Upper lobe of right lung (tissue), 1 donor: ENCODE measurements at places on chromosomes 1 and 21. TPM values are rescaled to one million over a fixed set of nuclear protein-coding genes. Genes with fewer than 3 reads are reported as not detected.

GRCh38 chr1:40824591-40825434, 37.4 kb downstream of the CITED4 start:
- H3K36me3 ChIP-seq = no peaks in the 10 kb centered on the region
- H3K27me3 ChIP-seq = no peaks in the 10 kb centered on the region
- no peak overlapping the region for H3K27ac ChIP-seq

DNA sequence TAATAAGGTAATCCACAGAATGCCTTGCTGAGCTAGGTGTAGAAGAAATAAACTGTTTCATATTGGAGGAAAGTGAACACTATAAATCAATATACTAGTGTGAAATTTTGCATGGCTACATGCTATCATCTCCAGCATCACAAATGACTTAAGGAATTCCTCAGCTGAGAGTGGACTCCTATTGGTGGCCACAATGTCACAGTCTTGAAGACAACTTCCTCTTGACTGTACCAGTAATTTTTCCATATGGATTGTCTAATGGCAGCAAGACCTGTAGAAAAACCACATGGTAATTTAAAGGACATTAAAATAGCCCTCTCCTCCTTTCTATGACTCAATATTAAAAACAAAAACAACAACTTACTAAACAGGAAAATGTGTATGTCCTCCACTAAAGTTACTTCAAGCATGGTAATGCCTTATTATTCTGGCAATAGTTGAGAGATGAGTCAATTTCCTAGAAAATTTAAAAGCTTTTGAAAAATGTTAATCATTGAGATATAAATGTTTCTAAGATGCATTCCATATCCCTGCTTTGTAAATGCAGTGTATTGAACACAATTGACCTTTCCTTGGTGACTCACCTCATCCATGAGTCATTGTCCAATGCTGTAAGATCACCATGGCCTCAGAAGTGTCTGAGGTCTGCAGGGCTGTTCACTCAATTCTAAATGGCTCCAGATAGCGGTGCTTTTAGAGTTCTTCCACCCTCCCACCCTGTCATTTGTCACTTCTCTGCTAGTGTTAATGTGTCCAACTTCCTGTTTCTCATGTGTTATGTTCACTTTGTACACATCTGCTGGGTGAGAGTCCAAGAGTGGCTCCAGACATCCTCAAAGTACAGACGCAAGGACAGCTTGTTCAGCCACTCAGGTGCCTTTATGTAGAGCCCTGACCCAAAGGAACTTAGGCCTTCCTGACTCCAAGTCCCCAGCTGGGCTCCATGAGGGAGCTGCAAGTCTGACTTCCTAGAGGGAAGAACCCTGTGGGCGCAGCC, 32.8 kb upstream of the DNASE2B start:
- no peak overlapping the region for H3K4me3 ChIP-seq
- no peak for DNase-seq
- H3K27me3 ChIP-seq = no peaks in the 10 kb centered on the region
- no peaks in the 10 kb centered on the region for H3K36me3 ChIP-seq

DNA sequence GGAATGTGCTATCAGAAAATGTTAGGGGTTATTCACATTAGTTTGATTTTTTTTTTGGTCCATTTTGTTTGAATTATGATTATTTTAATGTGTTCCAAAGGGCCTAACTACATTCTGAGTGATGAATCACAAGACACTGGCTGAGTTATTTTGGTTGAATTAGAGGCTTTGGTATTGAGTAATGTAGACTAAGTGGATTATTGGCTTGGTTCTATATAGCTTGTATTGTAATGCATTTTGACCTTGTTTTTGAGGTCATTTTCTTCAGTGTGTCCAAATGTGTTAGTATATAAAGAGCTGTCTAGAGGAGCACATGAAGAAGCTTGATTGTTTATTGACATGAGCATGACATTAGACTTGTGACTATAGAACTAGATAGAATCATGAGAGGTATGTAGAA, 3.4 kb downstream of the ZNF326 start:
- peaks cover 5% of the 10 kb centered on the region for H3K36me3 ChIP-seq
- H3K27ac ChIP-seq = no peak overlapping the region
- H3K4me3 ChIP-seq = no peak overlapping the region
- no peaks in the 10 kb centered on the region for H3K27me3 ChIP-seq
- H3K4me1 ChIP-seq = peaks cover 17% of the 10 kb centered on the region
- DNase-seq = no peak

GRCh38 chr1:53463961-53464899, 5.0 kb downstream of the DMRTB1 start:
- DNase-seq = no peak
- H3K27me3 ChIP-seq = no peaks in the 10 kb centered on the region
- no peak overlapping the region for H3K4me3 ChIP-seq
- H3K4me1 ChIP-seq = no peaks in the 10 kb centered on the region
- no peaks in the 10 kb centered on the region for H3K36me3 ChIP-seq

GRCh38 chr1:7572654-7573152, 198.4 kb upstream of the VAMP3 start:
- no peak for DNase-seq
- no peaks in the 10 kb centered on the region for H3K36me3 ChIP-seq
- H3K27ac ChIP-seq = no peak overlapping the region
- no peaks in the 10 kb centered on the region for H3K27me3 ChIP-seq

DNA sequence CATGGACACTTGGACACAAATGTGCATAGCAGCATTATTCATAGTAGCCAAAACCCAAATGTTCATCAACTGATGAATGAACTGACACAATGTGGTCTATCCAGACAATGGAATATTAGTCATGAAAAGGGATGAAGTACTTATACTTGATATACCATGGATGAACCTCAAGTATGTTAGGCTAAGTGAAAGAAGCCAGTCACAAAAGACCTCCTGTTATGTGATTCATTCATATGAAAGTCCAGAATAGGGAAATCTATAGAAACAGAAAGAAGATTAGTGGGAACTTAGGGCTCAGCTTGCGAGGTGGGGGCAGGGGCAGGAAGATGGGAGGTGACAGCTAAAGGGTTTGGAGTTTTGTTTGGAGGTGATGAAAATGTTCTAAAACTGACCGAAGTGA, 7.4 kb downstream of the KCNE1 start:
- no peaks in the 10 kb centered on the region for H3K4me1 ChIP-seq
- H3K27ac ChIP-seq = no peak overlapping the region
- no peak overlapping the region for H3K4me3 ChIP-seq
- DNase-seq = no peak

- DNase-seq = no peak
- H3K36me3 ChIP-seq = no peaks in the 10 kb centered on the region
- H3K4me3 ChIP-seq = no peak overlapping the region
- peaks cover 4% of the 10 kb centered on the region for H3K27me3 ChIP-seq
- no peaks in the 10 kb centered on the region for H3K4me1 ChIP-seq
These were observed 38.5 kb downstream of the HUNK start for GRCh38 chr21:31911138-31911907.

DNA sequence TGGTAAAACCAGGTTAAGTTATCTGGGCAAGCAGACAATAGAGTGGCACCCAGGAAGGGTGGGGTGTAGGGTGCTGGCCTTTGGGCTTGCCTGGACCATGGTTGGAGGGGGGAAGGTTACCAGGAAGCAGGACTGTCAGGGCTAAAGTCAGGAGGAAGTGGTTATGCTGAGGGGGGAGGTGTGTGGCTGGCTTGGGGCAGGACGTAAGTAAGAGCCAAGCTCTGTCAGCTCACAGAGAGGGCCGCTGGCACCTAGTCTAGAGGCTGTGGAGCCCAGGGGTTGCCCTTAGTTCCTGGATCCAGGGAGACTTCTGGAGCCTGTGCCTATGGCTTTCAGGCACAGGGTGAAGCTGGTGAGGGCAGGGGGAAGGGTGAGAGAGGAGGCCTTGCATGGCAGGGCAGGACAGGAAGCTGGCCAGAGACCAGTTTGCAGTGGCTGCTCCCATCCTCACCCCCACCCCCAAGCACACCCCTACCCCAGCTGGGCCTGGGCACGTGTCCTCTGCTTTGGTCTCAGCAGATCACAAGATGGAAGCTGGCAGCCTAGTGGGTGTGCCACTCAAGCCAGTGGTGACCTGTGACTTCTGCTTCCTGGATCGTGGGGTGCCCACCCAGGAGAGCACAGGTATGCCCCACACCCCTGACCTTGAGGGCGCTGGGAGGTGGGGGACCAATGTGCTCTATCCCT, 20.5 kb upstream of the SMYD3 start:
- H3K4me1 ChIP-seq = no peaks in the 10 kb centered on the region
- no peak overlapping the region for H3K4me3 ChIP-seq
- H3K27ac ChIP-seq = no peak overlapping the region
- no peaks in the 10 kb centered on the region for H3K36me3 ChIP-seq
- no peak for DNase-seq
- H3K27me3 ChIP-seq = no peaks in the 10 kb centered on the region

GRCh38 chr1:156497743-156498431, 2.7 kb downstream of the MEF2D start:
- peaks cover 74% of the 10 kb centered on the region for H3K4me1 ChIP-seq
- H3K36me3 ChIP-seq = peaks cover 7% of the 10 kb centered on the region
- peak overlapping the region; percentile 94 for H3K4me3 ChIP-seq
- peak; percentile 26 for DNase-seq
- no peaks in the 10 kb centered on the region for H3K27me3 ChIP-seq
- H3K27ac ChIP-seq = peak overlapping the region; percentile 6

GRCh38 chr1:75233302-75233929, 99.2 kb downstream of the LHX8 start:
- no peaks in the 10 kb centered on the region for H3K36me3 ChIP-seq
- no peak overlapping the region for H3K4me3 ChIP-seq
- H3K27me3 ChIP-seq = no peaks in the 10 kb centered on the region
- H3K4me1 ChIP-seq = no peaks in the 10 kb centered on the region
- H3K27ac ChIP-seq = no peak overlapping the region

DNA sequence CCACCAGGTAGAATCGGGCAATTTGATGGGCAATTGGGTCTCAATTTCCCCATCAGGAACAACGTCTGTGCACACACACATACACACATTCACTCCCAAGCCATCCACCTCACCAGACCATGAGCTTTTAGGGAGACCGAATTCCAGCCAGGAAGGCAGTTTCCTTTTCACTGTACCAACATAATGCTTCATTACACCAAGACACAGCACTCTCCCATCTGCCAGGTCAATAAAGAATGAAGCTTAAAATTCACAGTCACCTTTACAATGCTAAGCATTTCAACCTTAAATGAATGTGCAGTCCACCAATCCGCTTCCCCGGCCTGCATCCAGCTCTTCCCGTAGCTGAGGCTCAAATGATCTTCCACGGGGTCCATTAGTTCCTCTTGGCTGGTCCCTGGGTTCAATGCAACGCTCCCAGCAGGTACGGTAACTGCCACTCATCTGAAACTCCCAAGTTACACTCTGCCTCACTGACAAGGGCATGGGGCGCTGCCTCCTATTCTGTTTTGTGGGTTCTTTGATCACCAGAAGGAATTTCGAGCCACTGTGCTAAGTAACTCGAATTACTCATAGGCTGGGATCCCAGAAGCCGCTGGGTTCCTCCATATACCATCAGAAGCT, 105.0 kb downstream of the SIM2 start:
- no peak overlapping the region for H3K27ac ChIP-seq
- no peak overlapping the region for H3K4me3 ChIP-seq
- H3K27me3 ChIP-seq = no peaks in the 10 kb centered on the region
- no peaks in the 10 kb centered on the region for H3K4me1 ChIP-seq

DNA sequence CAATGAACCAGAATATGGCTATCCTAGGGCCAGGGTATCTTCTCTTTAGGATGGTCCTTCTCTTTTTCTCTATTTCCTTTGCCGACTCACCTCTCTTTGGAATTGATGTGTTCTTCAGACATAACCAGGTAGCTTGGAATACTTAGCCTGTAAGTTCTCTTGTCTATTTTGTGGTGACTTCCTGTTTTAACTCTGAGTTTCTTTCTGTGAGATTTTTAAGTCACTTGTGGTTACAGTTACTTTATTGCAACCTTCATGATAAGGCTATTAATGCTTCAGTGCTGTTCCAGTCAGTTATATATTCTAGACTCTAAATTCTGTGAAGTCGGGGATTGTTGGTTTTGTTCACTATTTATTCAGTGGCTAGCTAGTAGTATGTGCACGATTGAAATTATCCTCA, 46.2 kb downstream of the DISP1 start:
- no peak for DNase-seq
- H3K27me3 ChIP-seq = no peaks in the 10 kb centered on the region
- no peak overlapping the region for H3K4me3 ChIP-seq
- H3K4me1 ChIP-seq = no peaks in the 10 kb centered on the region

- DNase-seq = peak; percentile 86
- no peaks in the 10 kb centered on the region for H3K27me3 ChIP-seq
- no peak overlapping the region for H3K4me3 ChIP-seq
- H3K27ac ChIP-seq = no peak overlapping the region
- H3K4me1 ChIP-seq = peaks cover 8% of the 10 kb centered on the region
These were observed 26.1 kb downstream of the UBE2T start for GRCh38 chr1:202315576-202316168.

GRCh38 chr1:55255901-55256300, 40.7 kb upstream of the USP24 start:
- no peaks in the 10 kb centered on the region for H3K27me3 ChIP-seq
- H3K4me1 ChIP-seq = no peaks in the 10 kb centered on the region
- DNase-seq = no peak
- no peak overlapping the region for H3K27ac ChIP-seq

GRCh38 chr1:158153179-158153578, 27.5 kb upstream of the CD1D start:
- no peak overlapping the region for H3K4me3 ChIP-seq
- peaks cover 13% of the 10 kb centered on the region for H3K4me1 ChIP-seq
- H3K36me3 ChIP-seq = no peaks in the 10 kb centered on the region
- no peak for DNase-seq

The FLG2 gene
- total RNA-seq = not detected

The RHEX gene
- 17.3 TPM for total RNA-seq

The VCAM1 gene
- 8.1 TPM for total RNA-seq

The CELSR2 gene
- total RNA-seq = 7.4 TPM

The CGN gene
- 62.5 TPM for total RNA-seq

The SMIM1 gene
- total RNA-seq = 9.3 TPM

The DPT gene
- total RNA-seq = 44.7 TPM

The FCGR2B gene
- total RNA-seq = 30.7 TPM

The C1orf185 gene
- total RNA-seq = not detected

The TNNI3K gene
- 1.3 TPM for total RNA-seq

The BMP8B gene
- total RNA-seq = 2.7 TPM

The LENEP gene
- total RNA-seq = not detected

The MAP1LC3C gene
- 14.2 TPM for total RNA-seq
